ENCODE measurements at places on chromosomes 12 and 14.

- DNase-seq, result no peak
These were observed 32.7 kb downstream of the GARIN6 start for GRCh38 chr12:99680276-99680675.

- DNase-seq, result no peak
These were observed 65.1 kb downstream of the GALNT16 start for GRCh38 chr14:69325086-69325485.

DNA sequence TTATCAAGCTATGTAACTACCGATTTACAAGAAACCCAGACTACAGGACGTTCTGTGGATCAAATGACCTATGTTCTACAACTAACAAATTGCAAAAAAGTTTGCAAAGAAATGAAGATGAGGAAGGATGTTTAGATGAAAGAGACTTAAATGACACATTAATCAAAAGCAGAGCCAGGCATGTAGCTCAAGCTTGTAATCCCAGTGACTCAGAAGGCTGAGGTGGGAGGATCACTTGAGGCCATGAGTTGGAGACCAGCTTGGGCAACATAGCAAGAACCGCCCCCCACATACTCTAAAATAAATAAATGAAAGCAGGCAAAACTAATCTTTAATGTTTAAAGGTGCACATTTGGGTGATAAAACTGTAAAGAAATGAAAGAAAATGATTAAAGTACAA, 331.9 kb downstream of the BTG1 start:
- no peak for DNase-seq

GRCh38 chr12:1302201-1302870, 292.0 kb downstream of the FBXL14 start:
- no peak for DNase-seq

GRCh38 chr14:59265808-59266207, 77.3 kb downstream of the DAAM1 start:
- DNase-seq, result no peak

DNA sequence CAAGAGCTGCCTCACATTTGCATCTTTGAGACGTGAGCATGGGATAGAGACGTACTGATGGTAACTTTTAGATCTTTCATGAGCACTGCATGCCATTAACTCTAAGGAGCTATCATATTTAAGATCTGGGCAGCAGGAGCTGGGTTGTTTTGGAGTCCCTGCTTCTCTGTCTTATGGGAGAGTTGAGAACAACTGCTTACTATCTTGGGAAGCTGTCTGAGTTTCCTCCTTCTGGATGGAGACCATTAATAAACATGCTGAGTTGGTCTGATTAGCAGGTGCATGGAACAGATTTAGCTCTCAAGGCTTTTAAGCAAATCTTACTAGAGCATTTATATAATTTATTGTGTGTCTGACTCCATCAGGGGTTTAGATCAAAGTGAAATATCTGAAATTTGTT, 119.3 kb upstream of the CCDC198 start:
- DNase-seq, result no peak

DNA sequence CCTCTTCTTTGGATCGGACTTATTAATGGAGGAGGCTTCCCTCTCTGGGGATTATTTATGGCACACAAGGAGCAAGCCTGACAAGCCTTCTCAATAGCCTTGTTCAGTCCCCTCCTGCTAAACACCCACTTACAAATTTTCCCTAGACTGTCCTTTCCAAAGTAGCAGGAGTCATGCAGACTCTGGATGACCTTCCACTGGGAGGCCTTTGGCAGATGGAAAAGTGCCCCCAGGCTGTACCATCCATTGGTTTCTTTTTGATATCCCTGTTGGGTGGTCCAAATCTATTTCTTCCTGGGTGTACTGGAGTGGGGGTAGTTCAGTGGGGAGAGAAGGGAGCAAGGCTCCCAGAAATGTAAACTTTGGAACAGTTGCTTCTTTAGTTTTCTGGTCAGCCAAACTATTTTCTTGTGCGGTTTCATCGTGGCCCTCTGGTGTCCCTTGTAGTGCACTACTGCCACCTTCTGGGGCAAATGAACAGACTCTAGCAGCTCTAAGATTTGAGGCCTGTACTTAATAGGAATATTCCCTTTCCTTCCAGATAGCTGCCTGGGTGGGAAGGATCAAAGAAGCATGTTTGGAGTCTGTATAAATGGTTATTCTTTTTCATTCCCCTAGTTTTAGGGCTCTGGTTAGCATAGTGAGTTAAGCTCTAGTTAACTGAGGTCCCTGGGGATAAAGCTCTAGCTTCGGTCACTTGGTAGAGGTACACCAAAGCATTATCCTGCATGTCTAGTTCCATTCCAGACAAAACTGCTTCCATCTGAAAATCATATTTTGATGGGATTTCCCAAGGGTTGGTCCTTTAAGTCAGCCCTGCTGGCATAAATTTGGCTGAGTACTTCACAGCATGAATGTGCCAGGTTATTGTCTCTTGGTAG, 409.5 kb downstream of the SLC6A15 start:
- peak; percentile 63 for DNase-seq

GRCh38 chr14:61280092-61280525, 1.0 kb downstream of the TMEM30B start:
- no peak for DNase-seq

DNA sequence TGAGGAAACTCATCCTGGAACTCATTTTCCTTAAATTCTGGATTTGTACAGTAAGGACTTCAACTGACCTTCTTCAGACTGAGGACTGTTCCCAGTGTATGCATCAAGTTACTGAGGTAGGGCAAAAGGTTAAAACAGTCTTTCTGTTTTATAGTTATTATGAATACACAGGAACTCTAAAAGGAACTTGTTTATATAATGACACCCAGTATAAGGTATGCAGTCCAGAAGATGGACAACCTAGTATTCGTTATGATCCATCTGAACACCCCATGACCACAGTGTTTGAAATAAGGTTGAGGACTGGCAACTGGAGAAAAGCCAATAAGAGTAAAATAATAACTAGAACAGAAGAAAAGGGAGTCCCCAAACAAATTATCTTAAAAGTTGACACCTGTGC, 779.9 kb upstream of the TMEM132C start:
- DNase-seq, result no peak

GRCh38 chr14:65860956-65861611, 448.6 kb downstream of the FUT8 start:
- DNase-seq, result no peak

DNA sequence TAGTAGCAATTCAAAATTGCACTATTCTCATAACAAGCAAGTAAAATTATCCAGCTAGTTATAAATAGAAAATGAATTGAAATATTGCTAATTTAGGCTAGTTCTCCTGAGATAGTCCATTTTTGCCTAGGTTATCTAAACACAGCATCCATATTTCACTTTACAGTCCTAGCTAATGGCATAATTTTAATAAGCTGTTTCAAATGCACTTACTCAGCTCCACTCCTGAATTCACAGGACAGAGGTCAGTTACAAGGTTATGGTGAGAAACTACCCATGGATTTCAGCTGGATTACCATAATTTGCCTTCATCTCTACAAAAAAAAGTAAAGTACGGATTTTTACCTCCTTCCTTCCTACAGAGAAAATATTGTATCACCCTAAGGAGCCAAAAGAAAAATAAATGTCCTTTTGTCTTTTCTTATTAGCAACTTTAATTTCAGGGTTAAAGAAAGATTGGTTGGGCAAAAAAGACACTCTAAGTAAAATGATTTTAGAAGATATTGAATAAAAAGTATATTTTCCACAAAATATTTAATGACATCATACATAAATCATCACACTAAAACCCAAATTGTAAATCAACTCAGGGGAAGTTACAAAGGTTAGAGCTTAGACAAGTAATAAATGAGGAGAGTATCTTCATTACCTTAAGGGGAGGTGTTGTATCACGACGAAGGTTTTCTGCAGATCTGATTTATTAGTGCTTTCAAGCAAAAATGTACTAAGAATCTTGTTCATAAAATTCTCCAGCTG, 377.4 kb downstream of the C12orf50 start:
- no peak for DNase-seq

DNA sequence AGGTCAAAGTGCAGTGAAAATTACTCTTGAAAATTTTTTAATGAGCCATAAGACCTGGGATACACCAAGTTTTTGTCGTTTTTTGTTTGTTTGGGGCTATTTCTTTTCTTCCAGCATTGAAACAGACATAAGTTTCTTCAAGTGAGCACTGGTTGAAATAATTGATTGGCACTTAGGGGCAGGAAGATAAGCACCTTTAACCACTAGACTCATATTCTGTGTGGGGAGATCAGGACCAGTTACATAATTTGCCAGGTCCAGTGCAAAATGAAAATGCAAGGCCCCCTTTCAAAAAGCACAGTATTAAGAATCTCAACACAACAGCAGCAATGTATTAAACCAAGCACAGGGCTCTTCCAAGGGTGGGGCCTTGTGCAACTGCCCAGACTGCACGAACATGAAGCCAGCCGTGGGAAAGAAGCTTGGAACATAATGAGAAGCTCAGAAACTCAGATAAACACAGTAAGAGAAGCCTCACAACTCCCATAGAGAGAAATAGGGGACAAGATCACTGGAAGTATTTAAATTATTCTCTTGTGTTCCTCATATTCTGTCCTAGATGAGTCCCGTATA, 3.2 kb upstream of the TCP11L2 start:
- no peak for DNase-seq

DNA sequence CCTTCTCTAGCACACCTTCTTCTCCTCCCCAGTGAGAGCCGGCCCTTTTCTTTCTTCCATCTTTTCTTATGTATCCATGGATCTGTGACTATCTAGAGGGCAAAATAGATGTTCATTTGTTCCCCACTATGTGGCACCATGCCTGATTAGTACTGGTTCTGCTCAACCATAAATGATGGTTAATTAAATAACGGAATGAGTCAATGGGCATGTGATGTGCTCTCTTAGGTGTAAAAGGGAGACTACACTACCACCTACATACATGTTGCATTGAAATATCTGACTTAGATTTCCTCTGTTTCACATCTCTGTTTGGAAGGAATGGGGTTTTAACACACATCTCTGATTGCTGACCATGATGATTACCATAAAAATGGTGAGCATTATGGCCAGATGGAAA, 116.5 kb downstream of the BTG1 start:
- DNase-seq, result no peak

- DNase-seq, result no peak
These were observed 58.1 kb upstream of the NUDT4 start for GRCh38 chr12:93319523-93320050.

DNA sequence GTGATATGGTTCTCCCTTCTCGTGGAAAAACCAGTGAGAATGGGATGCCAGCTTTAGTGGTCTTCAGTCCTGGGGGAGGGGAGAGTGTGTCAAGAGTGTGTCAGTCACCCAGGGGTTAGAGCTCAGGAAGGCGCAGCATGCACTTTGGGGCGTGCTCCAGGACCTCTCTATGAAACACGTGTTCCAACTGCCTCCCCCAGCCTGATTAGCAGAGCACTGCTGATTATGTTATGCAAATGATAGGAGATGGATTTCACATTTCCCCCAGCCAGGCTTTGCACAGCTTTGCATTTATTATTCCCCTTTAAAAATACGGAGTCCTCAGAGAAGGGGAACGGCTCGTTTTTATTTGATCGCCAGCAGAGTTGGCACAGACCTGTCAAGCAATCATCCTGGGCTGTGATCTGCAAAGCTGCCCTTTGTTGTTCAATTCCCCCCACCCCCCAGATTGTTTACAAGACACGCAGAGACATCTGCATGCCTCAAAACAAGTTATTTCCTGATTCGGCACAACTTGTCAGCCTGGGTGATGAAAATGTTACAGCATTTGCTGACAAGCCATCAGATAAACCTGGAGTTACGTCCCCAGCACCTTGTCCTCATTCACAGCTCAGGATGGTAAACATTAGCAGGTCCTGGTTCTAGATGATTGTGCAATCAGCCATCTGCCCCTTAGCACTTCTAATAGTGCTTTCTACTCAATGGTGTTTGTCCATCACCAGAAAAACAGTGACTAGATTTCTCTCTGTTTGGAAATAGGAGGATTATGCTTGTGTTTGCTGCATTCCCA, 196.5 kb downstream of the NOVA1 start:
- DNase-seq, result no peak

- no peak for DNase-seq
These were observed 144.0 kb upstream of the TMPO start for GRCh38 chr12:98371419-98371818.

DNA sequence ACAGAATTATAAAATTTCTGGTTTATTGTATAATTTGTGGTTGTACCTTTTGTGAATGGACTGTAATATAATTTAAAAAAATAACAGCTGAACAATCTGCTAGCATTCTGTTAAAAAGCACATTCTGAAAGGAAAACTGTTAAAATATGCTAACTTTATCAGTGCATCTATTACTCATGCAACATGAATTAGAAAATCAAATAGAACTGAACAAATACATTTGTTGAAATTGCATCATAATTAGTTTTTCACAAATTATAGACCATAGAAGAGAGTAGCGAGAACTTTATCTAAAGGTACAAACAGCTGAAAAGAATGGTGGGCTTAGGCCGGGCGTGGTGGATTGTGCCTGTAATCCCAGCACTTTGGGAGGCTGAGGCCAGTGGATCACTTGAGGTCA, 33.0 kb downstream of the PTPN21 start:
- DNase-seq, result no peak

- DNase-seq, result no peak
These were observed 28.3 kb downstream of the XRCC3 start for GRCh38 chr14:103686831-103687485.

GRCh38 chr14:70635971-70636595, 5.6 kb upstream of the TTC9 start:
- no peak for DNase-seq

DNA sequence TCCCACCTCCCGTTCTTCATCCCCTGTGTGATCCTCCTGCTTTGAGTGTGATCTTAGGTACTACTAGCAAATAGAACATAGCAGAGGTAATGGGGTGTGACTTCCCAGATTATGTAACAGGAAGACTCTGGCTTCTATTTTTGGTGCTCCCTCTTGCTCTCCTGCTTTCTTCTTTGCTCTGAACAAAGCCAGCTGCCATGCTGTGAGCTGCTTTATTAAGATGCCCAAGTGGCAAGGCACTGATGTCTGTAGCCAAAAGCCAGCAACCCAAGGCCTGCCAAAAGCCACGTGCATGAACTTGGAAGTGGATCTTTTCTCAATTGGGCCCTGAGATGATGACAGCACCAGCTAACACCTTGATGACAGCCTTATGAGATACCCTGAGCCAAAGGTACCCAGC, 5.8 kb upstream of the MFAP5 start:
- no peak for DNase-seq

GRCh38 chr14:25001156-25001555, 48.8 kb downstream of the STXBP6 start:
- DNase-seq, result no peak

DNA sequence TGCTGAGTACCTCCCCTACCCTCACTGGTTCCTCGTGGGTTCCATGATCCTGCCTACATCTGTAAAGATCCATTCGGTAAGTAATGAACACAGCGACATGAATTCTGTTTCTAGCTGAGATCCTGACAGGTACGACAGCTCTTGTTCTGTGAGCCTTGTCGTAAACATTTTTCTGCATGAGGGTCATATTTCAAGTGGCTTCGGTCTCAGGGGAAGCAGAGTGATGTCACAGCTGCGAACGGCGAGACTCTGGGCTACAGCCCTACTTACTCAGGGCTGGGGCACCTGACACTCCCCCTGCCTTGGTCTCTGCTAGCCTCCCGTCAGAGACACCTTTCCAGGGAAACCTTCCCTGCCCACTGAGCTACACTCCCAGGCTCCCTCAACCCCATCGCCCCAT, 85.8 kb downstream of the RBM19 start:
- no peak for DNase-seq

All from NCI-H2081 (cell line).